PC-9 (cell line): ENCODE measurements at places on chromosomes 1 and 21.

DNA sequence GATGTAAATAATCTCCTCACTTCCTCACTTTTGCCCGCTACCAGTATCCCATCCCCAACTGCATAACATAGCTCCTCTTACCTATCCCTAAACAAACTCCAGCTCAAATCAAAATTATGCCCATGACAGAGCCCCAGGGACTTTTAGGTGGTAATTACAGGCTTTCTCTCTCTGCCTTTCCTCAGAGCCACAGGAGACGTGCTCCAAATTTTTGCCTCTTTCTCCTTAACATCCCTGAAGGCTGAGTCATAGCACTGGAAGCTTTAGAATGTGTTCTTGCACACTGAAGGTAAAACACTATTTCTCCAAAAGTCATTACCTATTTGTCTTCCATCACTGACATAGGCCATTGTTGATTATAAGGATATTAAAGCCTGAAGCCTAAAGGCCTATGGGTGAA lies 263.5 kb upstream of the PLD5 start:
- no peak overlapping the region for H3K27ac ChIP-seq
- H3K4me3 ChIP-seq = no peak overlapping the region
- DNase-seq = no peak
- H3K27me3 ChIP-seq = peaks cover 41% of the 10 kb centered on the region
- no peaks in the 10 kb centered on the region for H3K4me1 ChIP-seq
- no peaks in the 10 kb centered on the region for H3K36me3 ChIP-seq

GRCh38 chr1:221011145-221011544 lies 131.9 kb downstream of the HLX start:
- no peak overlapping the region for H3K4me3 ChIP-seq
- DNase-seq = no peak
- no peaks in the 10 kb centered on the region for H3K27me3 ChIP-seq

- no peaks in the 10 kb centered on the region for H3K27me3 ChIP-seq
- no peak overlapping the region for H3K27ac ChIP-seq
- no peak overlapping the region for H3K4me3 ChIP-seq
- no peaks in the 10 kb centered on the region for H3K36me3 ChIP-seq
Observed at GRCh38 chr1:92117526-92117925, 37.4 kb downstream of the BTBD8 start.

- H3K27me3 ChIP-seq = no peaks in the 10 kb centered on the region
- H3K36me3 ChIP-seq = no peaks in the 10 kb centered on the region
- peak; percentile 95 for DNase-seq
- peak overlapping the region; percentile 93 for H3K27ac ChIP-seq
Observed at GRCh38 chr1:25568090-25568833, 24.9 kb downstream of the LDLRAP1 start.

DNA sequence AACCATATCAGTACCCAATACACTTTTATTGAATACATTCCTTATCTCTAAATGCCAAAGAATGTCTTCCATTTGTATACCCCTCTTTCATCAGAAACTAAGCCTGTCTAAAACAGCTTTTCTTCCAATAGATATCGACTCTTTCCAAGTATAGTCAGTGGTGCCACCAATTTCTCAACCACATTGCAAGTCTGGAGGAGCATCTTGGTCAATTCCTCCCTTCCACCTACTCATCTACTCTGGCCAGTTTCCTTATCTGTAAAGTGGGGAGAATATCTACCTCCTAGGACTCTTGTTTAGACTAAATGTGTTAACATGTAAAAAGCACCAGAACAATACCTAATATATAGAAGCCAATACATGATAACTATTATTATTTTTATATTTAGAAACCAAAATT lies 28.5 kb upstream of the FGGY start:
- no peak overlapping the region for H3K4me3 ChIP-seq
- DNase-seq = no peak
- H3K27ac ChIP-seq = no peak overlapping the region
- no peaks in the 10 kb centered on the region for H3K4me1 ChIP-seq
